ENCODE measurements at places on chromosomes 2 and 18.
A peak's percentile ranks its signal among the peaks of the same experiment; 100 is the strongest.

DNA sequence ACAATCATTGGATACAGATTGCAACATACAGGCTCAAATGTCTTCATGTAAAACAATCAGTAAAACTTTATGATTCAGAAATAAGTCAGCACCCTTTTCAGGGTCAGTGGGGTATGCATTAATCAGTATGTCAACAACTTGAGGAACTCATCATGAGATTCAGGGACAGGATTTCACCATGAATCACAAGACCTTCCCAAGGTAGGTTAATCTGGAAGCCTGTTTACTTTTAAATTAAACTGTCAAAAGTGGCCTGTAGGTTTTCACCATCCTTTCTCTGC is 104.8 kb downstream of the SP100 start:
- peak; percentile 60 for DNase-seq

DNA sequence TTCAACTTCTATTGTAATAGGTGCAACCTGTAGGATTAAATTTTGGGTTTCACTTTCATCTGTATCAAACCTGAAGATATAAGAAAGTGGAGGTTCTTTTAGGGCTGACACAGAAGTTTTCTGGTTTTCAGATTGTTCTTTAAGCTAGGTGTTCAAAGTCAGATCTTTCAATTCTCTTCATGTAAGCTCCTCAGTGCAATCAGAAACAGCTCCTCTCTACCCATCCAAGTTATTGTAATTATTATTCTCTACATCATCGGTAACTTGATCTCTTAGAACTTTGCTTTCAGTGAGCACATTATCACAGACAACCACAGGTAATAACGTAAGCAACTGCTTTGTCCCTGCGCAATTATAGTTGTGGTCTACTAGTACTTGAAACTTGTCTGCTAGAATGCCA is 179.4 kb downstream of the MYCN start:
- DNase-seq: no peak

DNA sequence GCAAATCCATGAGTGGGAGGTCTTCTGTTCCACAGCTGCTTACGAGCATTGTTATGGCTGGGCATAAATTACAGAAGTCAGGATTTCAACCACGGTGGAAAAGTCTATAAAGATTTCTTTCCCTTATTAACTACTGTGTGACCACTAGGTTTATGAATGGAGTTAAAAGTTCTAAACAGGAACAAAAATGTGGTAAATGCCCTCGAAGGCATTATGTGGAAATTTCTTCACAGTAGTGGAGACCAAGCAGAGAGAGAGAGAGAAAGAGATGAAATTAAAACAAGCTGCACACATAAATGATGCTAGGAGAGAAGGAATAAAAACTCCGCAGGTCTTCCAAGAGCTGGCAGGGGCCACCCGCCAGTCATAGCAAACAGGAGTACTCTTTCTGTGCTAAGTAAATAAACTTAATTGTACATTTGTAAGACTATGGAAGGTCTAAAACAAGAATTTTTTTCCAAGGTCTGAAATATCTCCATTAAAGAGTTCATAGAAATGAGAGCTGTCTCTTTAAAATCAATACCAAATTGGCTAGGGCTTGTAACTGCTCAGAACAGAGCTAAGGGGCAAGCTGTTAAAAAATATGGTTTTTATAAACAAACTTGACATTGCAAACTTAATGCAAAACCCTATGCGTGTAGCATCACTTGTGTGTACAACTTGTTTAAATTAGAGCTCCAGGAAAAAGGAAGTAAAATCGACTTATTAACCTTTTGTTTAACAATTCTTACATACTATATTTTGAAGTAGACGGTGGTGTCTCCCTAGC is 438.2 kb downstream of the MEIS1 start:
- DNase-seq: peak; percentile 67

- DNase-seq: no peak
Observed at GRCh38 chr2:214537929-214538328, 127.1 kb downstream of the VWC2L start.

DNA sequence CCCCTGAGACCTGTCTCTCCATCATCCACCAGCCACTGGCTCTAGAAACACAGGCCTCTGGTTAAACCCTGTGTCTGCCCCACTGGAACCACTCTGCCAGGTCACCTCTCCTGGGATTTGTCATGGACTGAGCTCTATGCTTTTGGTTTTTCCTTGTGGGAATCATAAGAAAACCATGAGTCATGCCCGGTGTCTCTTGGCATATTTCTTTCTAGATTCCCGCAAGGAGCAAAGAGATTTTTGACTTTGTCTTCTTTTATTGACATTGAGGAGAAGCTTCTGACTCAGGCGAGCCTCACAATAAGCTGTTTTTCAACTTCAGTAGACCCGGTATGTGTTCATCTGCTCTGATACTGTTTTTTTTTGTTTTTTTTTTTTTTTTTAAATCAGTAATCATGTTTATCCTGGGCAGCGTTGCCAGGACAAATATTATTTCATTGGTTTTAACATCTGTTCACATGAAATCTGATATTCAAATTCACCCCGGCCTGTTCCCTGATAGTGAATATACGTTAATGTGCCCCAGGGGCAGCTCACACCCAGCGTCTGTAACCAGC is 207.1 kb downstream of the ACKR3 start:
- peak; percentile 72 for DNase-seq

GRCh38 chr2:230657462-230657861 is 55.2 kb upstream of the CAB39 start:
- no peak for DNase-seq

GRCh38 chr18:12943215-12943614 is 4.6 kb upstream of the SEH1L start:
- DNase-seq: peak; percentile 17

Measured in EH (cell line).